ENCODE measurements at places on chromosomes 7 and 10. TPM values are rescaled to one million over a fixed set of nuclear protein-coding genes. Genes with fewer than 3 reads are reported as not detected.

- no peaks in the 10 kb centered on the region for H3K4me1 ChIP-seq
- H3K4me3 ChIP-seq = no peak overlapping the region
- no peak overlapping the region for H3K27ac ChIP-seq
- peaks cover 3% of the 10 kb centered on the region for H3K36me3 ChIP-seq
- no peaks in the 10 kb centered on the region for H3K27me3 ChIP-seq
Observed at GRCh38 chr10:113148901-113149300, 198.9 kb downstream of the TCF7L2 start.

DNA sequence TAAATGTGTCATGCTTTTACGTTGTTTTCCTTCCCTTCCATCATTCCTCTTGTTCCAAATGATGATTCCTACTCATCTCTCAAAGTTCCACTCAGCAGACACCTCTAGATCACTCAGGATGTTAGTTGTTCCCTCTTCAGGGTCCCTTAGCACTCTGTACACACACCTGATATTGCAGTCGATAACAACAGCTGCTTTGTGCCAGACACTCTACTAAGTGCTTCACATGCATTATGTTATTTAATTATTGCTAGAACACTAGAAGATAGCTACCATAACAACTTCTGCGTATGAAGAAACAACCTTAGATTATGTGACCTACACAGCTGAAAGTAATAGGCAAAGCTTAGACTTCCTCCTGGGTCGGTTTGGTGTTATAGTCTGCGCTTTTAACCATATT lies 29.6 kb downstream of the PCBD1 start:
- H3K4me3 ChIP-seq = no peak overlapping the region
- no peak for DNase-seq
- no peaks in the 10 kb centered on the region for H3K27me3 ChIP-seq
- peaks cover 10% of the 10 kb centered on the region for H3K4me1 ChIP-seq

GRCh38 chr10:90308223-90308622 lies 549.6 kb downstream of the HTR7 start:
- no peaks in the 10 kb centered on the region for H3K4me1 ChIP-seq
- H3K4me3 ChIP-seq = no peak overlapping the region
- H3K27ac ChIP-seq = no peak overlapping the region
- no peak for DNase-seq
- no peaks in the 10 kb centered on the region for H3K27me3 ChIP-seq

CPA2 gene
- not detected for total RNA-seq

GRCh38 chr7:31939076-31939475 lies 131.1 kb downstream of the PDE1C start:
- no peaks in the 10 kb centered on the region for H3K36me3 ChIP-seq
- H3K27ac ChIP-seq = no peak overlapping the region
- H3K4me3 ChIP-seq = no peak overlapping the region
- H3K27me3 ChIP-seq = no peaks in the 10 kb centered on the region
- peaks cover 51% of the 10 kb centered on the region for H3K4me1 ChIP-seq

TEX36 gene
- not detected for total RNA-seq

SPDYE2 gene
- 0.31 TPM for total RNA-seq

DNA sequence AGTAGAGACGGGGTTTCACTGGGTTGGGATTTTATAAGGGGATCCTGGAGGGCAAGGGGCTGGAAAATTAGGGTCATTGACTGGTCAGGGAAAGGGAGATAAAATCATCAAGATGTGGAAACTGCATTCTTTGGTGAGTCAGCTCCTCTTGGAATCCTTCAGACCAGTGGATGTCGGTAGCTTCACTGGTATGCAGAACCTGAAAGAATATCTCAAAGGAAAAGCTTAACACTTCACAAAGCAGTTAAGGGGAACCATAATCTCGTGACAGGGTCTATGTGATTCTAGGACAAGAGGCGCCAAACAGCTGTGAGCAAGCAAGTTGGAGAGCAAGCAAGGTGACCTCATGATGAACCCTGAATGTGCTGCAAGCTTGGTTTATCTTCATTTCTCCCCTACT lies 634.7 kb upstream of the AUTS2 start:
- no peak for DNase-seq
- no peaks in the 10 kb centered on the region for H3K4me1 ChIP-seq
- H3K27ac ChIP-seq = no peak overlapping the region
- no peaks in the 10 kb centered on the region for H3K27me3 ChIP-seq

DNA sequence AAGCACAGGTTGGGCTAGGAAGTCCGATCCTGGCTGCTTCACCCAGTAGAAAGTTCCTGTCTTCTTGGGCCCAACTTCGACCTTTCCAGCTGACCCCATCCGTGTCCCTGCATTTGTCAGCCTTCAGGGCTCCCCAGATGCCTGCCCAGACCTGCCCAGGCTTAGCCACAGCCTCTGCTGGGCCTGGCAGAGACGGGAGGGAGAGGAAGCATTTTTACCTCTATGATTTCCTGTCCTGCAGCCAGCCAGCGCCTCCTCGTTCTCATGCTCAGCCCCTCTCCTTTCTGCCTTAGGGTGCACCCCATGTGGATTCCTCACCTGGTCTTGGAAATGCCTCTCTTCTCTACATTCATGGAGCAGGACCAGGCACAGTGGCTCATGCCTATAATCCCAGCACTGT lies 3.7 kb downstream of the METTL27 start:
- H3K27me3 ChIP-seq = no peaks in the 10 kb centered on the region
- H3K36me3 ChIP-seq = no peaks in the 10 kb centered on the region
- H3K4me1 ChIP-seq = no peaks in the 10 kb centered on the region
- H3K4me3 ChIP-seq = no peak overlapping the region
- DNase-seq = no peak
- H3K27ac ChIP-seq = no peak overlapping the region

DNA sequence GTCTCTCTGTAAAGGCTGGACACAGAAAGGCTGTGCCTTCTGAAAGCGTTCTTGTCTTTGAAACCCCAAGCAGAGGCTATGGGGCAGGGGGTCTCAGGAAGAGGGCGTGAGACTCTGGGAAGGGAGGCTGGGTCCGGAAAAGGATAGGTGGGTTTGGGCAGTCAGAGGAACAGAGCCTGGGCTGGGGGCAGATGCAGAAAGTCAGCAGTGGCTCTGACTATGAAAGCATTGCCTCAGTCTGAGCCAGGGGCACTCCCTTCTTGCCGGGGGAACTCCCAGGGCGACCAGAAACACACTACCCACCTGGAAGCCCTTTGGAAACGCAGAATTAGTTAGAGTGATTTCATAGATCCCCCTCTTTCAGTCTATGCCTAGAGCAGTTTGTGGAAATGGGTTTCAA lies 72.0 kb downstream of the VWA2 start:
- no peaks in the 10 kb centered on the region for H3K36me3 ChIP-seq
- H3K27ac ChIP-seq = no peak overlapping the region
- no peak for DNase-seq
- peaks cover 19% of the 10 kb centered on the region for H3K4me1 ChIP-seq

- H3K27ac ChIP-seq = peak overlapping the region; percentile 37
- H3K4me3 ChIP-seq = no peak overlapping the region
- H3K4me1 ChIP-seq = peaks cover 55% of the 10 kb centered on the region
- no peak for DNase-seq
Observed at GRCh38 chr10:114024876-114025610, 18.6 kb upstream of the ADRB1 start.

DNA sequence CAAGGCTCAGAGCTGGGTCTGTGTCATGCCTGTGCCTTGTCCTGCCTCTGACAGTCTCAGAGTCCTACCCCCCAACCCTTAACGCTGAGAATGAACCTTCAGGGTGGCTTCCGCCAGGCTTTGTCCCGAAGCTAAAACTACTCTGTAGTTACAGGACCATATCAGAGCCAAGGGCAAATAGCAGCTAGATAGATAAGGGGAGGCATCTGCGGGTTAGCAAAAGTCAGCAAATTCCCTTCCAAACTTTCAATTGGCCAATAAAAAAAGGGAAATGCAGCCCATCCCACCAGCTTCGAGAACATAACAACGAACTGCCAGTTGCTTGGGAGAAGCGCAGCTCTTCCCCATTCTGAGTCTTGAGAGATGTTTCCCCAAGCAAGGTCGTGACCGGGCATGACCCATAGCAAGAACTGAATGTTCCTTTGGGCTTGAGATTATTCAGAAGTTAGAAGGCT lies 17.7 kb downstream of the CCL24 start:
- peak overlapping the region; percentile 40 for H3K27ac ChIP-seq
- peak; percentile 42 for DNase-seq
- peaks cover 24% of the 10 kb centered on the region for H3K4me1 ChIP-seq
- H3K36me3 ChIP-seq = no peaks in the 10 kb centered on the region

EXOC4 gene
- total RNA-seq = 40.9 TPM

DNA sequence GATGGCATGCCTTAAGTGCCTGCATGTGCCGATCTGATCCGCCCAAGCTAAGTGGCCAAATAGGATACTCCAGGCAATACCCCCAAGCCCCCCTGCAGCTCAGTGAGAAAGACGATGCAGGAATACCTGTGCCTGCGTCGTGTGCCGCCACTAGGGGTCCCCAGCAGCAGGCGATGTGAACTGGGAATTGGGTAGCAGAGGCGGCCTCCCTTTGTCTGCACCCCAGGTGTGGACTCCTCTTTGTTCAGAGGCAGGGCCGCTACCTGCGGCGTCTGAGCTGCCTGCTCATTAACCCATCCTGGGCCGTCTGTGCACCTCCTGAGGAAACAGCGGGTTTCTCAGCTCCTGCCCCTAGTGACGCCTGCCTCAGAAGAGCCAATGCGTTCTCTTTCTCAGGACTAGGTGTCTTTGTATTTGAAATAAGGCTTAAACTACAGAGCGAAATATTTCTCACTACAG lies 4.8 kb upstream of the CHN2 start:
- no peak overlapping the region for H3K4me3 ChIP-seq
- H3K36me3 ChIP-seq = no peaks in the 10 kb centered on the region
- no peak overlapping the region for H3K27ac ChIP-seq
- peak; percentile 55 for DNase-seq

GRCh38 chr10:132173185-132173584 lies 13.6 kb upstream of the DPYSL4 start:
- H3K27ac ChIP-seq = no peak overlapping the region
- peaks cover 14% of the 10 kb centered on the region for H3K4me1 ChIP-seq
- DNase-seq = no peak

ACSM6 gene
- total RNA-seq = not detected

DNA sequence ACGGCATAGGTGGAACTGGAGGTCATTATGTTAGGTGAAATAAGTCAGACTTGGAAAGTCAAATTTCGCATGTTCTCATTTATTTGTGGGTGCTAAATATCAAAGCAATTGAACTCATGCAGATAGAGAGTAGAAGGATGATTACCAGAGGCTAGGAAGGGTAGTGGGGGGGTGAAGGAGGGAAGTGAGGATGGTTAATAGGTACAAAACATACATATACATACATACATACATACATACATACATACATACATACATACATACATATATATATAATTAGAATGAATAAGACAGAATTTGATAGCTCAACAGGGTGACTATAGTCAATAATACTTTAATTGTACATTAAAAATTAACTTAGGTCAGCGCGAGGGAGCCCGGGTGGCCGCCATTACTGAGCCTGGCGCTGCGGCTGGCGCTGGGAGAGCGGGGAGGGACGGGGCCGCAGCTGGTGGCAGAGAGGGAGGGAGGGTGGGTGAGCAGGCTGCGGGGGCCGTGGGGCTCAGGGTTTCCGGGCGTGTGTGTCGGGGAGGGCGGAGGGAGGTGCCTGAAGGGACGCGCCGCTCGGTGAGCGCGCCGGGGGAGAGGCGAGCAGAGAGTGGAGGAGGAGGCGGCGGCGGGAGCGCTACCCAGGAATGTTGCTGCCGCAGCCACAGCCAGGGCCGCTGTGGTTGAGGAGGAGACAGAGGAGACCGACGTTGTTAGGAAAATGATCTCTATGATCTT lies 85.8 kb upstream of the EGFR start:
- H3K4me3 ChIP-seq = peak overlapping the region; percentile 52
- H3K27me3 ChIP-seq = no peaks in the 10 kb centered on the region
- H3K4me1 ChIP-seq = peaks cover 6% of the 10 kb centered on the region

- no peaks in the 10 kb centered on the region for H3K4me1 ChIP-seq
- peak; percentile 68 for DNase-seq
- no peaks in the 10 kb centered on the region for H3K36me3 ChIP-seq
- no peak overlapping the region for H3K27ac ChIP-seq
Observed at GRCh38 chr10:113520690-113521474, 32.0 kb upstream of the HABP2 start.

GRCh38 chr7:131011976-131012375 lies 278.0 kb upstream of the KLF14 start:
- H3K27me3 ChIP-seq = no peaks in the 10 kb centered on the region
- no peaks in the 10 kb centered on the region for H3K36me3 ChIP-seq
- no peak overlapping the region for H3K4me3 ChIP-seq

PLEKHS1 gene
- not detected for total RNA-seq

DNA sequence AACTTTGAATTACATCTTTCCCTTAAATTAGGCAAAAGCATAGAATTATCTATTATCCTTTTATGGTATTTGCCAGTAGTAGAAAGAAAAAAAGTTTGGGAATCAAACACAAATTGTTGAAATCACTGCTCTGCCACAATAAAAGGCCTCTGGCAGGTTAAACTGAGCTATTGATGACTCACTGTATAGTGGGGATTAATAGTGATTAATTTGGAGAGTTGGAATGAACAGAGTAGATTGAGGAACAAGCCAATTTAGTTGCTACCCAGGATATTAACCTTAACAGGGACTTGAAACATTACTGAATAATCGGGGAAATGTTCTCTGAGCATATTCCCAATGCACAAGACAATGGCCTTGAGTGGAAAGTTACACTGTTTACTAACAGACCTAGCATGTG lies 33.1 kb downstream of the MASTL start:
- H3K4me3 ChIP-seq = no peak overlapping the region
- H3K36me3 ChIP-seq = no peaks in the 10 kb centered on the region
- no peak overlapping the region for H3K27ac ChIP-seq
- no peak for DNase-seq
- H3K27me3 ChIP-seq = no peaks in the 10 kb centered on the region

C10orf67 gene
- 1.5 TPM for total RNA-seq

GRCh38 chr10:11091517-11092102 lies 73.9 kb downstream of the CELF2 start:
- no peaks in the 10 kb centered on the region for H3K4me1 ChIP-seq
- H3K4me3 ChIP-seq = no peak overlapping the region
- no peaks in the 10 kb centered on the region for H3K27me3 ChIP-seq
- DNase-seq = no peak

Data from heart right ventricle (tissue), 16 donors.